Osteoblast (primary cell): ENCODE measurements at places on chromosomes 1 and 21.

DNA sequence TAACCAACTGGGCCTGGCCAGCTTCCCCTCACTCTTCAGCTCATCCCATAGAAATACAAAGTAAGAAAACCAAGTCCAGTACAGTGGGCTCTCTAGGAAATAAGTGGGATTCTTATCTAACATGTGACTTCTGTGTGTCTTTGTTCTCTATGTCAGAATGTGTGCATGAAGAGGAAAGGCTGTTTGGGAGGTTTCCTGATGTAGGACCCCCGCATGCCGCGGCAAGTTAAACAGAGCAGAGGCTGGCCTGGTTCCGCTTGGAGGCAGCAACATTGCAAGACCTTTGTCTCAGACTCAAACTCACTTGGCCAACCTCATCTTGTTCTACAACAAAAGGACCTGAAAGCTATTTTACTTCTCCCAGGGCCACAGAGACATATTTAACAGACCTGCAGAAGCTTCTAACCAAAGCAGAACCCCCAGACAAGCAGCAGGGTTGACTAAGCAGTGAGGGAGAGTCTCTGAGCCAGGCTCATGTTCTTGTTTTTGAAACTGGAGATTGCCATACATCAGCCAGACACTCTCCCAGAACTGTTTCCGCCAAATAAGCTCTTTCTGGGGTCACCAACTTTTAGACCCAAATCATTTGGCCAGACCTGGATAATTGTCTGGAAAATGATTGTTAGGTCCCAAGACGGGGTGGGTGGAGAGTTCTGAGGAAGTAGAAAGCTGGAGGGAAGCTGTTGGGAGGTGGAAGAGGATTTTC lies 6.2 kb downstream of the MTARC2 start:
- DNase-seq = no peak

DNA sequence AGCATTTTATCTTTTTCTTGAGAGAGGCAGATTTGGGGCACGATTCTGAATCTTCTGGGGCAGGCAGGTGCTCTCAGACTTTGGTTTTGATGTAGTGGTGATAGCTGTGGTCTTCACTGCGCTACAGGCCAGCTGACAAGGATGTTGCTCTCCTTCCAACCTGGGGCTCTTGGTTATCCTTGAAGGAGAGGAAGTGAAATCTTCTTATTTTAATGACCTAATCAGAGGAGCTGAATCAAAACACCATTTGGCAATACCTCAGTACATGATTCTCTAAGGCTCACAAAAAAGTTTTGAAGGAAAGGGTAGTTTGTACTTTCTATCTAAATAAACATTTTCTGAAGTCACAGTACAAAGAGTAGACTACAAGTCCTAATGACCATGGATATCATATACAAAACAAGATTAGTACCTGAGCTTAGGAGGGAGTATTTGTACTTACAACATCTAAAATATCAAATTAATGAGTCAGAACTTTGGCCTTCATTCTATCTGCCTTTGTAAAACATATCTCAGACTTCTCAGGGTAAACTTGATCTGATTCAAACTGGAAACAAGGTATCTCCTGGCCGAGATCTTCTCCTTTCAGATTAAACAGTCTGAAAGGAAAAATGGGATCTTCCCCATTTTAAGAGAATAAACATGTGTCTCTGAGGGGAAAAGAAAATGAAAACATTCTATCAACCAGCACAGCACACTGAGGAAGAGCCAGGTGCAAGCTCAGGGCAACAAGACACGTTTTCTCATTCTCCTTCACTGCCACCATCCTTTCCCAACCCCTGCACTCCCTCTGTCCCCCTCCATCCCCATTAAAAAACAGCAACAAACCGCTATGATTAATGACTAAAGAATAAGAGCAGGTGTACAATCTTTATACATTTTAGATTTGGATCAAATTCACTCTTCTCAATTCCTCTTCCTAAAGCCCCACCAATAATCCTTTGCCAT lies 69.2 kb downstream of the SH3GLB1 start:
- peak; percentile 3 for DNase-seq

DNA sequence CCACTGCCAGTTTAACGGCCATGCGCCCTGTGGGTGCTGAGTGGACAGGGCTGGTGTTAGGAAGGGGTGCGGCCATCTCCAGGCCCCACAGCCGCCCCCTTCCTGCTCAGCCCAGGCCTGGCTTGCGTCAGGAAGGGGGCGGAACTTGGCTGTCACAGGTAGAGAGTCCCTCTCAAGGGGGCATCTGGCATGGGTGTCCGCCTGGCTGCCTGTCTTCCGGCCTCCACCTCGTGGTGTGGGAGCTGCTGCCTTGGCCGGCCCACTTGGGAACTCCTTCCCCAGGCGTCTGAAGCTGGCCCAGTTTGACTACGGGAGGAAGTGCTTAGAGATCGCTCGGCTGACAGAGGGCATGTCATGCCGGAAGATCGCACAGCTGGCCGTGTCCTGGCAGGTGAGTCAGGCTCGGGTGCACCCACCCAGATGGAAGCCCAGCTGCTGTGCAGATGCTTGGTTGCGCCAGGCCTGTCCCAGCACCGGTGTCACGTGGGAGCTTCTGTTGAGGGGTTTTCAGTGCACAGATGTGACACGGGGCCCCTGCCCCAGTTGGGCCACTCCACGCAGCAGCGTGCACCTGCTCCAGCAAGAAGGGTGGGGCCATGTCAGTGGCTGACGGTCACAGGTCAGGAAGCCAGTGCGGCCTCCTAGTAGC lies 9.1 kb upstream of the ATAD3B start:
- DNase-seq = peak; percentile 91

GRCh38 chr1:30975217-30975616 lies 66.7 kb upstream of the SDC3 start:
- no peak for DNase-seq

- DNase-seq = peak; percentile 18
Observed at GRCh38 chr1:41730806-41731205, 187.9 kb downstream of the HIVEP3 start.

DNA sequence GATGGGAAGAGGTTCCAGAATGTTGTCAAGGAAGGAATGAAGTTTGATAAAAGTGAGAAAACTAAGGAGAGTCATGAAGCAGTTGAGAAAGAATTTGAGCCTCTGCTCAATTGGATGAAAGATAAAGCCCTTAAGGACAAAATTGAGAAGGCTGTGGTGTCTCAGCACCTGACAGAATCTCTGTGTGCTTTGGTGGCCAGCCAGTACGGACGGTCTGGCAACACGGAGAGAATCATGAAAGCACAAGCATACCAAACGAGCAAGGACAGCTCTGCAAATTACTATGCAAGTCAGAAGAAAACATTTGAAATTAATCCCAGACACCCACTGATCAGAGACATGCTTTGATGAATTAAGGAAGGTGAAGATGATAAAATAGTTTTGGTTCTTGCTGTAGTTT lies 142.8 kb downstream of the CDC7 start:
- DNase-seq = no peak

DNA sequence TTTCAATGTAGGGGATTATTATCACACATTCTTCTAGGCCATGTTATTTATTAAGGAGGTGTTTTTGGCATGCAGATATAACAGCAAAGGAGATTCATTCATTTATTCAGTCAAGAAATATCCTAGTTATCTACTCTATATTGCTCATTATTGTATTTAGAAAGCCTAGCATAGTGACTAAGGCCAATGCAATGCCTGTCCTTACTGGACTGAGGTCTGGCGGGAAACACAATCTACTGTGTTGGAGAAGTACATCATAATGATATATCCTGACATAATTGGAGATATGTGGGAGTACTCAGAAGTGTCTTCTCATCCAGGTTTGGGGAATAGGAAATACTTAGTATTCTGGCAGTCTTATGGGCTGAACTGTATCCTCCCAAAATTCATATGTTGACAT lies 421.5 kb upstream of the USP24 start:
- DNase-seq = peak; percentile 48

DNA sequence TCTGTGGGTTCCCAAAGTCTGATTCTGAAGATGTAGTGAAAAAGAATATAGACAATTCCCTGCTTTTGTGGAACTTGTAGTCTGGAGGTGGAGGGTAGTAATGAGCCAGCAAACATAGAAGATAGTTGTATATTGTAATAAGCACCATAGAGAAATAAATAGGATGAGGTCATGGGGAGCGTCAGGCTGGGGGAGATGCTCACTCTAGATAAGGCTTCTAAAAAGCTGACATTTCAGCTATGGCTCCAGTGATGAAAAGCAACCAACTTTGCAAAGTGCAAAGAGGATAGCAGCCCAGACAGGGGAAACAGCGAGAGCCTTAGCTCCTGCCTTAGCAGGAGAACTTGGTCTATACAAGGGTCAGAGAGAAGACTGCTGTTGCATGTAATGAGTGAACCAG lies 98.0 kb upstream of the RALGPS2 start:
- DNase-seq = no peak

DNA sequence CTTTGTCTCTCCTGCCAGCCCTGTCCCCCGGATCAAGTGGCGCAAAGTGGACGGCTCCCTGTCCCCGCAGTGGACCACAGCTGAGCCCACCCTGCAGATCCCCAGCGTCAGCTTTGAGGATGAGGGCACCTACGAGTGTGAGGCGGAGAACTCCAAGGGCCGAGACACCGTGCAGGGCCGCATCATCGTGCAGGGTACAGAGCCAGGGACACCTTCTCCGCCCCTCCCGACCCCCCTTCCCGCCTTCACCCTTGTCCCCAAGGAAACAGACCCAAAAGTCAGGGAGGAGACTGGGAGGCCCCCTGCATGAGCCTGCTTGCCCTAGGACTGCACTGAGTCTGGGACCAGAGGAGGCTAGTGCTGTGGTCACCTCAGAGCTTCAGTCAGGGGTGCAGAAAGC lies 18.2 kb downstream of the CNTN2 start:
- DNase-seq = no peak

DNA sequence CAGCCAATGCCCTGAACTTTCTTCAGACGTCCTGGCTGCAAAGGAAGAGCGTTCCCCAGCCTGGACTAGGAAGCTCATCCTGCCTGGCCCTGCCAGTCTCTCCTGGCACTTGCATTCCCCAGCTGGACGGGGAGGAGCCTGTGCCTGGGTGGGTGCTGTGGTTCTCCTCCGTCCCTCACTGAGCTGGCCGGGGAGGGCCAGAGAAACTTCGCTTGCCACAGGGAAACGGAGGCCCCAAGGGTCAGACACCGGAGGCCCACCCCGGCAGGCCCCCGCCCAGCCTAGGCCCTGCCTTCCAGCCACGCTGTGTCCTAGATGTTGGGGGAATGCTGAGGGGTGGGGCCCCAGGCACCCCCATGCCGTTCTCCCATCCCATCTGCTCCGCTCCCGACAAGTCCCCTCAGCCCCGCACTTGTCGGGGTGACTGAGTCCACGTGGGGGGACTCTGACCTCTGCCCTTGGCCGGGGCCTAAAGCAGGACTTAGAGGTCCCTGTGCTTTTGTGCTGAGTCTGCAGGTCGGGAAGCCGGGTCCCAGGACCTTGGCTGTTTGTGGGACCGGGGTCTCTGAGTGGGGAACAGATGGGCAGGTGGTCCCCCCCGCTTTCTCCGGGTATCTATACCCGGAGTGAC lies 4.8 kb downstream of the FTCD start:
- DNase-seq = peak; percentile 84

DNA sequence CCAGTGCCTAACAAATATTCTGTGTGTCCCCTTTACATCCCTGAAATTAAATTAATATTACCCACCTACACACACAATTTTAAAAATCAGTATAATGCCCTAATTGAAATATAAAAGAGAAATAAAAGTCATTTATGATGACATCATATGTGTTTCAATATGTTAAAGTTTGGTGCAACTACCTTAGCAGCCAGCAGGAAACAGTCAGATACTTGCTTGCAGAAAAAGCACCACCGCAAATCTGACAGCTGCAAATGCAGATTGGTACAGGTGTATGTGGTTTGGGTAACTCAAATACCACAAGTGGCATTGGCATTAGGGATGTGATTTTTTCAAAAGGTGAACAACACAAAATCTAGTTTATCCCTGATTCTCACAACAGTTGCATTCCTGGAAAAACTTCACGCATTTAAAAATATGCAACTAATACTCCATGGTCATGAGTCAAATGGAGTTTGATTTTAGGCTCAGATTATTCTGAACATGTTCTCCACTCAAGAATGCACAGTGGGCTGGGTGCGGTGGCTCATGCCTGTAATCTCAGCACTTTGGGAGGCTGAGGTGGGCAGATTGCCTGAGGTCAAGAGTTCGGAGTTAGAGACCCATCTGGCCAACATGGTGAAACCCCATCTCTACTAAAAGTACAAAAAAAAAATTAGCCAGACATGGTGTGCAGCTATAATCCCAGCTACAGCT lies 106.3 kb downstream of the EDEM3 start:
- DNase-seq = no peak

DNA sequence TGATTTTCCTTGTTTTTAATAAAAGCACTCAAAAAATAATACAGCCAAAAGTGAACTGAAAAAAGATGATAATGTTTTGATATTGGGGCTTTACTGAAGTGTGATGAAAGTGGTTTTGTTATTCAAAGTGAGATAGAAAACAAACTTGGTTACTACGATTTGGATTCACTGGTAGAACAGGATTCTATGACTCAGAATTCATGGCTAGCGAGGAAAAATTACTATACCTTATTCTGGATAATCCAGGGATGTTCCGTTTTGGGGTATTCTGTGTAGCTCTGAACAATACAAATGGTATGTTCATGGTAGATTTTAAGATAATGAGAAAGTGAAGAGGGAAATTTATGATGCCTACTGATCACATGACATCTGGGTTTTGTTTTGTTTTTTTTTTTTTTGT lies 117.7 kb downstream of the NRDC start:
- no peak for DNase-seq

- DNase-seq = no peak
Observed at GRCh38 chr1:151585622-151586021, 26.2 kb upstream of the SNX27 start.
